ENCODE measurements at places on chromosomes 16 and 17.
A peak's percentile ranks its signal among the peaks of the same experiment; 100 is the strongest.

DNA sequence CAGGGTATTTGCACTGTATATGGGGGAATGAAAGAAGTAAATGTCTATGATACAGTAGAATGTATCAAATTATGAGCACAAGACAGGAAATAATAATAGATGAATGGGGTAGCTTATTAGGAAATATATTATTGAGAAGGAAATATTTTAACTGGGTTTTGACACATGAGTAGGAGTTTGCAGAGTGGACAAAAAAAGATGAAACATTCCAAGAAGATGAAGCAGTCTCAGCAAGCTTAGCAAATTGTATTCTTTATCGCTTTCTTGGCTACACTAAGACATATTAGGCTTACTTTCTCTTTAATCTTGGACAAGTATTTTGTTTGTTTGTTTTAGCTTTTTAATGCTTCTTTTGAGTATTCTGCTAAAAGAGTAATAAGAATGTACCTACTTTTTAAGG lies 1.3 kb upstream of the KRTAP4-9 start:
- DNase-seq = no peak

DNA sequence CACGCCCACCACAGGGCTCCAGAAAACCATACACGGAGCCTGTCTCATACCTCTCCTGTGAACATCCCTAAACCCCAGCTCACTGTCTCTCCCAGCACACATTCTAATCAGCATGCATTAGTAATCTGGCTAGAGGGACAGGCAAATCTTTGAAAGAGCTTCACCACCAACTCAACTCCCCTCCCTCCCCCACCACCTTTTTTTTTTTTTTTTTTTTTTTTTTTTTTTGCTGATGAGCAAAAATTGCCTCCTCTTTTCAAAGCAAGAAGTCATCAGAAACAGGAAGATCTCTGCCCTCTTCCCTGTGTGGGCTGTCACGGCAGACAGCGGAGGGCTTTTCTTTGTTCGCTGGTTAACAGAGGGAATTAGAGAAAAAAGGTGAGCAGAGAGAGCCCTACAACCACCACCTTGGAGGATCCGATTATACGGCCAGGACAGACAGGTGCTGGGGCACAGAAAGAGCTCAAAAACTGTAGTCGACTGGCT lies 19.9 kb downstream of the GAS7 start:
- no peak for DNase-seq

DNA sequence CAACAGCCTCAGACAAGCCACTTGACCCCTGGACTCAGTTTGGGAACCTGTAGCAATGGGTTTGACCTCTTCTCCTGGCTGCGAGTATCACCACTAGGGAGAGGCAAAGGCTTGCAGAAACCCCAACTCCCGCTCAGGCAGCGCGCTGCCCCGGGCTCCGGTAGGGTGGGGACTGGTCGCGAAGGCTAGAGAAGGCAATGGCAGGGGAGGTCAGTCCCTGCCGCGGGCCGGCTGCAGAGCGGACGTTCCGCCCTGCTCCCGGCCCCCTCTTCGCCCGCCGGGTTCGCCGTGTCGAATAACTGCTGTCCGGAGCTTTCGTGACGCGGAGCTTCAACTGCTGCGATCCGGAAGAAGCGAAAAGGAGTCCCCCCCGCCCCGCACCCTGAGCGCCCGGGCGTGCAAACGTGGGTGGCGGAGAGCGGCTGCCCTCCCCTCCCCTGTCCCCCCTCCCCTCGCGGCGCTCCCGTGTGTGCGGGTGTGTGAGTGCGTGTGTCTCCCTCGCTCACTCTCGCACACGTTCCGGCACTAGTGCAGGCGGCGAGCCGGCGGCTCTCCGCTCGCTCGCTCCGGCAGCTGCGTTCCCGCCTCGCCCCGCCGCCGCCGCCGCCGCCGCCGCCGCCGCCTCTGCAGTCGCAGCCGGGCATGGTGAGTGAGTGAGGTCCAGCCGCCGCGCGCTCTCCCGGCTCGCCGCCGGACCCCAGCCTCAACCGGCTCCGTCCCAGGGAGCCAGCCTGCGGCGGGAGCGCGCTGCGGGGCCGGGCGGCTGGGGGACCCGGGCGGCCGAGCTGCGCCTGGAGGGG lies 772 bp upstream of the SHISA6 start:
- no peak for DNase-seq

- DNase-seq = no peak
Measured at GRCh38 chr17:8534498-8535188, 95.9 kb downstream of the MYH10 start.

DNA sequence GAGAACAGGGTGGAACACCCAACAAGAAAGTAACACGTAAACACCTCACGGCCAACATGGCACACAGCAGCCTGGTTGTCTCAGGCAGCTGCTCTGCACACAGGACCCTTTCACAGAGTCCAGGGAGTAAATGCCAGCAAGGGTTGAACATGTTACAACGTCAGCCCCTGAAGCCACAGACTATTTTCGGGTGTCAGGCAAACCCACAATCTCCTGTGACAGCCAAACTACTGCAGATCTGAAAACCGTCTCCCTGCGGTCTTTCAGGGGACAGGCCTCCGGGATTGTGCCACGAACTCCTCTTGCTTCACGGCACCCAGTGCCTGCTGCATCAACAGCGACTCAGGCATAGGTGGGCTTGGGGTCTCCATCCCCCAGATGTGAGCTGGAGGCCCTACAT lies 127.7 kb downstream of the XYLT1 start:
- peak; percentile 44 for DNase-seq

DNA sequence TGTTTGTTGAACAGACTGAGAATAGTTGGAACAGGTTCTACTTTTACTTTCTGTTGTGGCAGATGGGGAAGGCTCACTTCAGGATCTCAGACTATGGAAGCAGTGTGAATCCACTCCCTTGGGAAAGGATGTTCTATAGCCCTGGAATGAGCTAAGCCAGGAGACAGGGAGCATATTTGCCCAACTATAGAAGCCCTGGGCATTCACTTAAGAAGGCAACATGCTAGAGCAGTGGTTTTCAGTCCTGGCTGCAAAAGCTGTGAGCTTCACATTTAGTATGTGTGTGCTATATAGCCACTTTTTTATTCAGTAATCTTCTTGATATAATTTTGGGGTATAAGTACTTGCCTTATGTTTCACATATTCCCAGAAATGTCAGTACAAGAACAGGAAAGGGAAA lies 1.2 kb upstream of the KRT32 start:
- no peak for DNase-seq

DNA sequence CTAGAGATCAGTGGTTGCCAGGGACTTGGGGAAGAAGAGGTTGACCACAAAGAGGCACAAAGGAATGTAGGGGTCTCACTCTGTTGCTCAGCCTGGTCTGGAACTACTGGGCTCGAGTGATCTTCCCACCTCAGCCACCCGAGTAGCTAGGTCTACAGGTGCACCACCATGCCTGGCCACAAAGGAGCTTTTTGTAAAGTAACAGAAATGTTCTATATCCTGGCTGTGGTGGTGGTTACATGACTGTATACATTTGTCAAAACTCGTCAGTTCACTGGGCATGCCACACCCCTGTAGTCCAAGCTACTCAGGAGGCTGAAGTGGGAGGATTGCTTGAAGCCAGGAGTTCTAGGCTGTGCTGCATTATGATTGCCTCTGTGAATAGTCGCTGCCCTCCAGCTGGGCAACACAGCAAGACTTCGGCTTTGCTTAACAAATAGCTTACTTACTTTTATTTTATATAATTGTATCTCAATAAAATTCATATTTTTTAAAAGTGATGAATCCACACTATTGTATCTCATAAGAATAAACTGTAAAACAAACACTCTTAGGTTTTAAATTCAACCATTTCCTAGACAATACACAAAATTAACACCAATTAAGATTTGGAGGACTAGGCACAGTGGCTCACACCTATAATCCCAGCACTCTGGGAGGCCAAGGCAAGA lies 5.0 kb downstream of the SKA2 start:
- DNase-seq = no peak

- peak; percentile 51 for DNase-seq
Measured at GRCh38 chr17:2571523-2572303, 21.7 kb upstream of the PAFAH1B1 start.

DNA sequence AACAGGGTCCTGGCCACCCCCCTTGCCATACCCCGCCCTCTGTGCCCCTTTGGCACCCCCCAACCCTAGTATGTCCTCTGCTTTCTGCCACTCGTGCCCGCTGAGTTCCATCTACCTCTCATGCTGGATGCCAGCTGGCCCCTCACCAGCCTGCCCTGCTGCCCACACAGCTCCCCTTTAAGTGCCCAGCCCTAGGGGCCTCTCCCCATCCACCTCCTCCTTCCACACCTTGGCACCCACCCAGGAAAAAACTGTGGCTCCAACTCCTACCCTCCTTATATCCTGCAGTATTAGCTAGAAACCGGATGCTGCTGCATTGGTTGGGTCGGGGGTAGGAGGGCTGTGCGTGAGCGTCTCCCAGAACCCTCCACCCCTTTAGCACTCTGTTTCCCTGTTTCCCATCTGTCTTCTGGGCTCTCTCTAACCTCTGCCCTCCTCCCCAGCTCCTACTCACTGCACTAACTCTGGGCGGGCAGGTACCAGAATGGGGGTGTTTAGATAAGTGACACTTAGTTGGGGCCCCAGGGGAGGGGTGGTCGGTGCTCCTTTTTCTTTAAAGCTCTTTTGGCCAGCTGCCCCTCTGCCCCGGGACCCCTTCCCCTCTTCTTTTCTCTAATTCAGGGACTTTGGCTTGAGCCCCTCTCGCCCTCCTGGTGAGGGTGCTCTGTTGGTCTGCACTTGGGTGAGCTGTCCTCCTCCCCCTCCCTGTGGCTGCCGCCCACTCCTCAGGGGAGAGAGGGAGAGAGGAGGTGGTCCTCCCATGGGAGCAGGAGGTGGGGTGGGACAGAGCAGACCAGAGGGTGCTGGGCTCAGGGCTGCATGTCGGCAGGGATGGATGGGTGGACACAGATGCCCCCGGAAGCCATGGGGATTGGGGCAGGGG lies 9.9 kb downstream of the NR1D1 start:
- DNase-seq = no peak

- DNase-seq = no peak
Measured at GRCh38 chr17:74882517-74883240, 9.9 kb upstream of the FDXR start.

- DNase-seq = no peak
Measured at GRCh38 chr17:77034677-77035424, 105.9 kb upstream of the SEC14L1 start.

DNA sequence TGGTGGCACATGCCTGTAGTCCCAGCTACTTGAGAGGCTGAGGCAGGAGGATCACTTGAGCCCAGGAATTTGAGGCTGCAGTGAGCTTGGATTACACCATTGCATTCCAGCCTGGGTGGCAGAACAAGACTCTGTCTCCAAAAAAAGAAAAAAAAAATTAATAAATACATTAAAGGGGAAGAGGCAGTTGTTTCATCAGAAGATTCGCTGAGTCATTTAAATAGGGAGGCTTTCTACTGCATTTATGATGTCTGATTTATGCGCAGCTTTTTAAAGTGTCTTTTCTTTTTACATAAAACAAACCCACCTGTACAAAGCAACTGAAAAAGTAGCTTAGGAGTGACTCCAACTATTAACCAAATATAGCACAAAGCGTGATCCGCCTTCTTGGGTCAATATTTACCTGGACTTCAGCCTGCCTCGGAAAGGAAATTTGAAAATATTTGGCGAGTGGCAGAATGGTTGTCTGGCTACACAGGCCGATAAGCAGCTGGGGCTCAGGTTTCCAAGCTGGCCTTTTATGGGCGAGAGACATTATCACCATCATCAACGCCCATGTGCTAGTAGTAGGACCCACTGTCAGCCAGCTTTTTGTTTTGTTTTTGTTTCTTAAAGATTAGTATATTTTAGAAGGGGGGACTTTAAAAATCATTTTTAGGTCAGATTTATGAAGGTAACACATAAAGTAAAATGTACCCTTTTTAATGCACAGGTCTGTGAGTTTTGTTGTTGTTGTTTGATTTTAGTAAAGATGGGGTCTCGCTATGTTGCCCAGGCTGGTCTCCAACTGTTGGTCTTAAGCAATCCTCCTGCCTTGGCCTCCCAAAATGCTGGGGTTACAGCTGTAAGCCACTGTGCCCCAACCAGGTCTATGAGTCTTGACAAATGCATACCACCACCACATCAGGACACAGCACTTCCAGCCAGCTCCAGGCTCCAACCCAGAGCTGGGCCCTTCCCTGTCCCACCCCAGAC lies 42.5 kb upstream of the RASD1 start:
- no peak for DNase-seq

GRCh38 chr16:8493972-8494371 lies 96.3 kb downstream of the TMEM114 start:
- DNase-seq = no peak

DNA sequence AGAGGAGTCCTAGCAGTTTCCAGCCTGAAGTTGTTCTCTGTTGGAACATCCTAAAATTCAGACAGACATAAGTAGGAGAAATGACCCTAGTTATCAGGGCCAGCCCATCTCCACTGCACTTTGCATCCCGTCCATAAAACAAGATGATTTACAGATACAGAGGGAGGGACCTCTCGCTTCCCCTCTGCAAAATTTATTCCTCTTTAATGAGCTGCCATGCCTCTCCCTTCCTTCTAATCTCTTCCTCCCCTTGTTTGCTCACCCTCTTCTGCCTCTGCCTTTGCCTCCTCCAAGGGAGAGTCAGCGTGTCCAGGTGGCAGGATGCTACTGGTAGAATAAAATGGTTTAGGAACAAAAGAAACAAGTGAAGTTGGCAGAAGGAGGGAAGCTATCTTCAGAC lies 351.3 kb downstream of the SOX9 start:
- DNase-seq = no peak

- no peak for DNase-seq
Measured at GRCh38 chr16:88585269-88585668, 15.1 kb downstream of the ZC3H18 start.

GRCh38 chr16:87000001-87000400 lies 317.2 kb downstream of the C16orf95 start:
- no peak for DNase-seq

GRCh38 chr17:77735081-77735565 lies 223.4 kb upstream of the TNRC6C start:
- DNase-seq = no peak

- no peak for DNase-seq
Measured at GRCh38 chr17:15278380-15278779, 13.3 kb upstream of the PMP22 start.

GRCh38 chr17:33012522-33013033 lies 20.9 kb downstream of the SPACA3 start:
- no peak for DNase-seq

DNA sequence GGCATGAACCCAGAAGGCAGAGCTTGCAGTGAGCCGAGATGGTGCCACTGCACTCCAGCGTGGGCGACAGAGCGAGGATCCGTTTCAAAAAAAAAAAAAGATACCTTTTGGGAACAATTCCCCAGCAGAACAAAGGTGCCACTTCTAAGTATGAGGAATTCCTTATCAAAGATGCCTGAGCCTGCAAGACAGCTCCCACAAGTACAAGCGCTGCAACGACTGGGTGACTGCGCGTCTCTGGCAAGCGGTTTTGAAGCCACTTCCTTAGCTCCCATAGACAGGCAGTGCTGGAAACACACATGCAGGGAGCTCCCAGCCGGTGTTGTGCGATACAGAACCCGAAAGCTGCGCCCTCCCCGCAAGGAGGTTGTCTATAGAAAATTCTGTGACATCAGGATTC lies 60.5 kb downstream of the ADCY9 start:
- no peak for DNase-seq

Measured in GM06990 (cell line).